Aorta (tissue), 5 donors: ENCODE measurements at places on chromosomes 3 and 15. TPM values are rescaled to one million over a fixed set of nuclear protein-coding genes. Genes with fewer than 3 reads are reported as not detected.

- no peaks in the 10 kb centered on the region for H3K27me3 ChIP-seq
- no peak overlapping the region for H3K27ac ChIP-seq
- DNase-seq, result no peak
- H3K36me3 ChIP-seq, result no peaks in the 10 kb centered on the region
- no peak overlapping the region for H3K4me3 ChIP-seq
These were observed 358.8 kb downstream of the VPS13C start for GRCh38 chr15:61701455-61701854.

GRCh38 chr15:80455668-80456442 lies 51.7 kb downstream of the ARNT2 start:
- DNase-seq, result peak; percentile 65
- no peak overlapping the region for H3K27ac ChIP-seq
- H3K4me1 ChIP-seq, result no peaks in the 10 kb centered on the region
- no peaks in the 10 kb centered on the region for H3K27me3 ChIP-seq
- H3K36me3 ChIP-seq, result no peaks in the 10 kb centered on the region

DNA sequence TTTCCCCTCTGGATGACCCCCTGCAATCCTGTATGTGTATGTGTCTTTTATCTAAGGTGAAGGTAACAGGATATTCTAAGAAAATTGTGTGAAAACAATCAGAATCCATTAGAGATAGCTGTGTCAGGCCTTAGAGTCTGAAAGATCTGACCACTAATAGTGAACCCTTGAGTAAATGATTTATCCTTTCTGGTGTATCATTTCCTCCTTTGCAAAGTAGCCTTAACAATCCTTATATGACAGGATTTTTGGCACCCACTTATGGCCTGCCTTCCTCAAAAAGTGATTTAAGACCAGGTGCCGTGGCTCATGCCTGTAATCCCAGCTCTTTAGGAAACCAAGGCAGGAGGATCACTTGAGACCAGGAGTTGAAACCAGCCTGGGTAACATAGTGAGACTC lies 110.2 kb downstream of the RBPMS2 start:
- H3K4me3 ChIP-seq, result no peak overlapping the region
- no peak for DNase-seq

The FBXO40 gene
- total RNA-seq, result not detected

The RABL3 gene
- total RNA-seq, result 16.6 TPM

The GLCE gene
- total RNA-seq, result 8.1 TPM

The ZSCAN29 gene
- total RNA-seq, result 20.3 TPM

The CPNE9 gene
- total RNA-seq, result not detected

The TEX55 gene
- total RNA-seq, result not detected

The C3orf52 gene
- total RNA-seq, result 16.8 TPM

The MSL2 gene
- total RNA-seq, result 27.7 TPM
